ENCODE measurements at places on chromosomes 7 and 10.

DNA sequence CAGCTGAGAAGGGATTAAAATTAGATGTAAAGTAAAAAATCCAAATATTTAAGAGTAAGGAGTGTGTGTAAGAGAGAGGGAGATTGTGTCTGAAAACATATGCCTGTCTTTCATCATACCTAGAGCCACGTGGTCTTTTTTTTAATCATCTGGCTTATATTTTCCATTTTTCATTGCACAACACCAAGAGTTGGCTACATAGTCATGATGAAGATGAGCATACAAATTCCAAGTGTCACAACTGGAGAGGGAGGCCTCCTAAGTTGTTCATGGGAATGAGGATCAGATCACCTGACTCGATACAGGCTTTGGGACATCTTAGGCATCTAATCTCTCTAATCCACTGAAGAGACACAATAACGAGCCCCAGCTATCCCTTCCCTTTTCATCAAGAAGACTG lies 47.2 kb upstream of the CCDC3 start:
- no peak for DNase-seq

GRCh38 chr7:24812305-24812945 lies 55.2 kb upstream of the GSDME start:
- DNase-seq, result peak; percentile 61

DNA sequence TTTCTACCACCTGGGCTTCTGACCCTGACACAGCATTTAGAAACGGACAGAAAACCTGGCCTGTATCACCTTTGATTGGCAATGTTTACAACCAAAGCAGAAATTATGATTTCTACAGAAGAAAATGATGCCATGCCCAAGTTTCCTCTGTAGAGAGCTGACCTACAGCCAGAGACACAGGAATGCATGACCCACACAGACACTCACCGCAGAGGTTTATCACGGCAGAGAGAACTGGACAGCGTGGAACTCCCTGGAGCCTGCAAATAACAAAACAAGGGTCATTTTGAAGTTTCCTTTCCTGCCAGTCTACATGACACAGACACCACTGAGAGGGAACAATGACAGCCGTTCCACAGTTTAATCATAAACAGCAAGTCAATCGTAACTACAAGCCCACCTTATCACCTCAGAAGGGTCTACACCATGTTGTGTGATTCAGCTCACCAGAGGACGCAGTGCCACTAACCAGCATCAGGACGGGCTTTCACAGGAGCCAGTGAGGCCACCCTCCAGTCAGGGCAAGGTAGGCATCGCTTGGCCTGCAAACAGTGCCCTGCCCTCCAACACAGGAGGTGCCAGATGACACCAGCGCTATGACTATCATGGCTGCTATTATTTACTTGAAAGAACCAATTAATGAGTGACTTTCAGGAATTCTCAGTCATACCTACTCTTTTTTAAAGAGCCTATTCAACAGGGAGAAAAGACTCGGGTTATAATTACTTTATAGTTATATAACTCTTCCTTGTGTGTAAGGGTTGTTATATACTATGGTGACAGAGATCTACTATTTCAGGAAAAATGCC lies 139.9 kb downstream of the TNS3 start:
- no peak for DNase-seq

DNA sequence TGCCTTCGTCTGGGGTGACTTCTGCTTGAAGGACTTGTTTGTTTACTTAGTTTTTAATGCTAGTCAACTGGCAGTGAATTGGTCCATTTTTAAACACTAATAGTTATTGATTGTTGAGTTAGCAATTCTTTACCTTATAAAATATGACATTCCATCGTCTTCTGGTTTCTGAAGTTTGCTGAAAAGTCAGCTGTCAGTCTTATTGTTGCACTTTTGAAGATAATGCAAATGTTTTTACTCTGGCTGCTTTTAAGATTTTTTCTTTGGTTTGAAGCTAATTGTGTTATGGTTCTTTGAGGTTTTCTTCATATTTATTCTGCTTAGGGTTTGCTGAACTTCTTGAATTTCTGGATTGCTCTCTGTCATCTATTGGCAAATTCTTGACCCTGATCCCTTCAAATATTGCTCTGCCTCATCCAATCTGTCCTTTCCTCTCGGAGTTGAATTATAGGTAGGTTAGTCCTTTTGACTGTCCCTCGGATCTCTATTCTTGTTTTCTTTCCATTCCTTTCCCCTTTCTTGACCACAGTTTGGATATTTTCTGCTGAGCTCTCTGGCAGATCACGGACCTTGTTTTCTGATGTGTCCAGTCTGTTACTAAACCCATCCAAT lies 24.2 kb downstream of the MGMT start:
- DNase-seq, result no peak

GRCh38 chr7:7369134-7369533 lies 166.5 kb downstream of the COL28A1 start:
- DNase-seq, result no peak

GRCh38 chr10:35895331-35895730 lies 253.2 kb upstream of the FZD8 start:
- DNase-seq, result no peak

DNA sequence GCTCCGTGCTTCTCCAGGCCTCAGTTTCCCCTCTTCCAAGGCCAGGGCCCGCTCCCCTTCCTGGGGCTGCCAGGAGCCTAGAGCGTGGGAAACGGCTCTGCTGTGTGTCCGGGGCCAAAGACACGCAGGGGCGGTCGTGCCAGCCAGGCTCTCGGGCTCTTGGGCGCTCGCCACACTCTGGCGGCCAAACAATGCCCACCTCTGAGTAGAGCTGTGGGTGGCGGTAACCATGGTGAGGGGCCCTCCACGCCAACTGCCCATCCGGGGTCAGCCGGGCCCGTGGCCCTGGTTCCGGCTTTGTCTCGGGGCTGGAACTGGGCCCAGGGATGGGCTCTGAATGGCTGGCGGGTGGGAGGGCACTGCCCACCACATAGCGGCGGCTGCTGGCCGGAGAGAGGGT lies 16.0 kb downstream of the GRIFIN start:
- no peak for DNase-seq

DNA sequence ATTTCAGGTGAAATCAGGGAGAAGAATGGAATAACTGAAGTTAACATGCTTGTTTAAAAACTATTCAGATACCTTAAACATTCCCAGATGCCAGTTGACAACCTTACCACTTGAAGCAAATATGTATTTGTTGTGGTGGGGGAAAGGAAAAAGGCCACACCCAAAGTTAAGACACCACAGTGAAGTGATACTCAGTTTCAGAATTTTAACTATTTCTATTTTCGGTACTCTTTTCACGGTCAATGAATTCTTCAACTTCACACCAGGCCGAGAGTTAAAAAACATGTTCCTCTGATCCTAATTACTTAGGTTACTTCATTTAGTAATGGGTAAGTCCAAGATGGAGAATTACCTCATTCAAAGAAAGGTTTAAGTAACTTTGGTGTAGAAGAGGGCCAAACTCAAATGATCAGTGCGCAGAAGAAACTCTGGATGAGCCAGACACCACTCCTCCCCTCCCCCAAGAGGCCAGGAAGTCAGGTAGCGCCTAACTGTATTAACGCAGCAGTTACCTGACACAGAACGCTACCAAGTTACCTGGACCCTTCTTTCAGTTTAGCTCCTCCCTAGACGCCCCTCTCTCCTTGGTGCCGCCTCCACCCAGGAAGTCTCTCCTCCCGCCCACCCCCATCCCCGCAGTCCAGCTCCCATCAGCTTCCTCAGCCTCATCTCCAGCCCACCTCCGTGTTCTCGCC lies 700 bp downstream of the MTPN start:
- peak; percentile 54 for DNase-seq

All from activated CD8-positive, alpha-beta memory T cell treated with anti-CD3 and anti-CD28 coated beads, Interleukin-2, amount 10 ng/mL, durations not matched to agents 7 days and 5 days (primary cell).